ENCODE measurements at places on chromosomes 1 and 21.
A peak's percentile ranks its signal among the peaks of the same experiment; 100 is the strongest.

GRCh38 chr1:185973645-185974044, 239.5 kb downstream of the HMCN1 start:
- DNase-seq: no peak

DNA sequence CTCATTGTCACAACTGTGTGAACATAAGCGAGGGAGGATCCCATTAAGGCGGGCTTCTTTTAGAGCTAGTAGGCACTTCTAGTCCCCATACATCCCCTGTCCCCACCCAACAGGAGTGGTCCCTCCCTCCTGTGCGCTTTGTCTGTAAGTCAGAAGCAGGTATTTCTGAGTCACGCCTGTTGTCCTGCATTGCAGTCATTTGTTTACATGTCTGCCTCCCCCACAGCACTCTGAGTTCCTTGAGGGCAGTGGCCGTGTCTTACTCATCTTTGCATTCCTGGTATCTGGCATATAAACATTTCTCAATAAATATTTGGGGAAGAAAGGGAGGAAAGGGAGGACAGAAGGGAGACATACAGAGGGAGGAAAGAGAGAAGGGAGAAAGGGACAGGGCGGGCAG, 40.3 kb downstream of the PLEKHA6 start:
- no peak for DNase-seq

DNA sequence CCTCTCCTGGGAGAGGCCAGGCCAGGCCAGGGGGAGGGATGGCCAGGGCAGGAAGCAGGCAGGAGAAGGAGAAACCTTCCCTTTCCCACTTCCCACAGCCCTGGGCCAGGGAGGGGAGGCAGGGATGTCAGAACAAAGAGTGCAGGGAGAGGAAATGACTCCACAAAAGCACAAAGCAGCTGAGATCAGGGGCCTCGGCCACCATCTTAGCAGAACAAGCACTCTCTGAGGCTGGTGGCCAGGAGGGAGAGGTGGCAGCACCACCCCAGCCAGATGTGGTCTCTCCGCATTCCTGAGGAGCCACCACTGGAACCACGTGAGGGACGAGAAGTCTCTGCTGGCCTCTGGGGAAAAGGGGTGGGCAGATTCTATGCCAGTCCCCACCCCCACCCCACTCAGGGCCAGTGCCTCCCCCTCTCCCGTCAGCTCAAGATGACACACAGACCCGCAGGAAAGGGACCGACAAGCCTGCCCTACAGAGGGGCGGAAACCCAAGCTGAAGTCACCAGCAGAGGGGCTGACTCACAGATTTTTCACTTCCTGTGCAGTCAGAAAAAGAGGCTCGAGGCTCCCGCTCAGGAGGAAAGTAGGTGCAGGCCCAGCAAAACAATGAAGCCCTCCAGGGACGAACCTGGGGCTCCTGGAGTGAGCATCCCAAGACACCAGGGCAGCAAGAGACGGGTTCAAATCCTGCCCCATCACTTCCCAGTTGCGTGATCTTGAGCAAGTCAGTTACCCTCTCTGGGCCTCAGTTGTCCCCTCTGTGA, 24.1 kb upstream of the ALDH4A1 start:
- peak; percentile 74 for DNase-seq

DNA sequence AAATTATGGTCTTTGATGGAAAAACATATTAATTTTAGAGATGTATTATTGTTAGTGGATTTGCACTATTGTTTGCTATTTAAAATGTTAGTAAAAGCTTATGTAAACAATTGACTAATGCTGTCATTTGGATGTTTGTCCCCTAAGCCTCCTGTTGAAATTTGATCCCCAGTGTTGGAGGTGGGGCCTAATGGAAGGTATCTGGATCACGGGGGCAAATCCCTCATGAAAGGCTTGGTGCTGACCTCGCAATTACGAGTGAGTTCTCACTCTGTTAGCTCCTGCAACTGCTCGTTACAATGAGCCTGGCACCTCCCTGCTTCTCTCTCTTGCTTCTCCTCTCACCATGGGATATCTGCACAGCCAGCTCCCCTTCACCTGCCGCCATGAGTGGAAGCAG, 14.3 kb downstream of the TMEM35B start:
- no peak for DNase-seq

DNA sequence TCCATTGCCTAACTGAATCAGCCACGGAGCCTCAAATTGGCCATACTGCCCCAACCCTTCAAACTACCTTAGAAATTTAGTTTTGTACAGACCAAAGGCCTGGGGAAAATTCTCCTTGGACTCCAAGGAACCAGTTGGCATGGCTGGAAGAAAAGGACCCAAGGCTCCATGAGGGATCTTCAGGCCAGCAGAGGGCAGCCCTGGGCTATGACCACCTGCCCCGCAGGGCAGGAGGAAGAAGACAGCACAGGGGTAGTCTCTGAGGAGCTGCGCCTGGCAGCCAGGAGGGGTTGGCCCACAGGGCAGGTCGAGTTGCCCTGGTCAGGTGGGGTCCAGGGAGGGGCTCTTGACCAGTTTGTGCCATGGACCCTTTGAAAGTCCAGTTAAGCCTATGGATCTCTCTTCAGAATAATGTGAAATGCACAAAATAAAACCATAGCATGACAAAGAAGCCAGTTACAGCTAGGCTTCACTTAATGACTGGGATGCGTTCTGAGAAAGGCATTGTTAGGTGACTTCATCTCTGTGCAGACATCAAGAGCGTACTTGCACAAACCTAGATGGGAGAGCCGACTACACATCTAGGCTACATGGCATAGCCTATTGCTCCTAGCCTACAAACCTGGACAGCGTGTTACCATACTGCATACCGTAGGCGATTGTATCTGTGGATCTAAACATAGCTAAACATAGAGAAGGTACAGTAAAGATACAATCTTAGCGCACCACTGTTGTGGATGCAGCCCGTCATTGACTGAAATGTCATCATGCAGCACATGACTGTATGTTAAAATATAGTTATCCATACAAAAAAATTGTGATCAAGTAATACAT, 26.1 kb downstream of the CACNA1S start:
- no peak for DNase-seq

DNA sequence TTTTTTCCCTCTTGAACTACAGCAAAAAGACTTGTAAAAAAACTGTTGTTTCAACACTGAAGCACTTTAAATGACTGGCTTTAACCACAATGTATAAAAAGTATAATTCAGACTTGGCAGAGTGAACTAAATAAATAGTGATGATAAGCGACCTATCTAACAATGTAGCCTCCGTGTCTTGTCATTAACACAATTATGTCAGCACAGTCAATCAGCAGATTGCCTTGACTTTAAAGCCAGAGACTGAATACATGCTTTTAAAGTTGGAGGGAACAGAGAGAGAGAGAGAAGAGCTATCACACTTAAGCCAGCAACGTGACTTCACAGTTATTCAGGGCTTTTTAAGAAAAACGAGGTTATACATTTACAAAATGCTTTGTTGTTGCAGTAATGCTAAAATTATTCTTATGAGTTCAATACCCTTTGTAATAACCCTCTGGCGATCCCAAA, 378.1 kb downstream of the LMO4 start:
- no peak for DNase-seq

GRCh38 chr1:168835176-168835575, 106.2 kb upstream of the DPT start:
- no peak for DNase-seq

DNA sequence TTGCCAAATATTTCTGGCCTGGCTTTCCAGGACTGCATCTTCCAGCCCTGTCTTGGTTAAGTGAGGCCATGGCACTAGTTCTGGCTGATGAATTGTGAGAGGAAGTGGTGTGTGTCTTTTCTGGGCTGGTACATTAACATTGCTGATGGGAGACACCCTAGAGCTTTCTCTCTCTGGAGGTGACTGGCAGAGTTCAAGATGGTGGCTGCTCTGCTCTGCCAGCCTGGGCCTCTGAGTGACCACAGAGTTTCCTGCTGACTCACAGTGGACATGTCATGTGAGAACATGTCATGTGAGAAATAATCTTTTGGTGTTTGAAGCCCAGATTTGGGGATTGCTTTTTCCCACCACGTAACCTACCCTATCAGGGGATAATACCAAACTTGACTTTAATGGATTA, 218.0 kb upstream of the KIAA0040 start:
- no peak for DNase-seq

DNA sequence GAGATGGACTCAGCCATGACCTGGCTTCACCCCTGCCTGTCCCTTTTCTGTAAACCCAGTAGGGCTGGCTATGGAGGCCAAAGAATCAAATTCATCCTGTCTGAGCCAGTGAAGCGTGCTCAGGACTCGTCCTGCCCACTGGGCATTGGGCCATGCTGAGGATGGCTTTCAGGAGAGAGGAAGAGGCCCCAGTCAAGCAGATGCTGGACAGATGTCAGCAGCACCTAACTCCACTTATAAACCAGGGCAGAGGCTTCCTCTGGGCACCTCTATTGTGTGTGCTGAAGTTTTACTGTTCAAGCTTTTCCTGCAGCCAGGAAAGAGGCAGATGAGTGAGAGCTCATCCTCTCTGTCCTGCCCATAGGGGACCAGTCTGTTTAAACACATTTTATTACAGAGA, 97.4 kb upstream of the GCLM start:
- no peak for DNase-seq

DNA sequence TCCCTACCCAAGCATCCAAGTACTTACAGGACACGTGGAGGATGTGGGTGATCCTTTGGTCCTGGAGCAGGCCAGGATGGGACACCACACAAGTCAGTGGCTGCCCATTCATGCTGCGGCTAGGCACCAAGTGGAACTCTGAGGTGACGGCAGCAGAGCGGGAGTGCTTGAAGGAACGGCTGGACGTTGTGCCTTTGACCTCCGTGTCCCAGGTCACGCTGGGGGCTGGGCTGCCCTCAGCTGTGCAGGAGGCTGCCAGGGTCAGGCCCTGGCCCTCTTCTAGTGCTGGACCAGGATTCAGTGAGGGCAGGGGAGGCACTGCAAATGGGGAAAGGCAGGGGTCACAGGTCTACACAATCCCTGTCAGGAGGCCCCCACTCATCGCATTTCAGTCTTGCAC, 7.7 kb upstream of the ARHGAP30 start:
- no peak for DNase-seq

GRCh38 chr1:36782785-36783184, 251.5 kb downstream of the GRIK3 start:
- DNase-seq: no peak

DNA sequence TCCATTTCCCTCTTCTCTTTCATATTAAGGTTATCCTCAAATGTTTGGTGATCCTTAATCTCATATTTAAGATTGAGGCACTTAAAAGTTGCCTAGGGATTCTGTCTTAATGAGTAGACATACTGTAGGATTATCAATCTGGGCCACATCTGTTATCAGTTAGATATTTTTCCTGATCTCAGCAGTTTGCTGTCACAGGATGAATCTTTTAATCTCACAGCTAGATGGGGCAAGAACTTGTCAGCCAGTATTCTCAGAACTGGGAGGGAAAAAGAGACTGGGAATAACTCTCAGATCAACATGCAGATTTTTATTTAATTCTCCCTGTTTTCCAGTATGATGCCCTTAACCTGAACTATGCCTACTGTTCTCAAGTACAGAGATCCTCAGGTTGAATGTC, 14.0 kb downstream of the ZNF644 start:
- no peak for DNase-seq

GRCh38 chr1:13763222-13763621, 63.2 kb downstream of the PRDM2 start:
- DNase-seq: no peak

DNA sequence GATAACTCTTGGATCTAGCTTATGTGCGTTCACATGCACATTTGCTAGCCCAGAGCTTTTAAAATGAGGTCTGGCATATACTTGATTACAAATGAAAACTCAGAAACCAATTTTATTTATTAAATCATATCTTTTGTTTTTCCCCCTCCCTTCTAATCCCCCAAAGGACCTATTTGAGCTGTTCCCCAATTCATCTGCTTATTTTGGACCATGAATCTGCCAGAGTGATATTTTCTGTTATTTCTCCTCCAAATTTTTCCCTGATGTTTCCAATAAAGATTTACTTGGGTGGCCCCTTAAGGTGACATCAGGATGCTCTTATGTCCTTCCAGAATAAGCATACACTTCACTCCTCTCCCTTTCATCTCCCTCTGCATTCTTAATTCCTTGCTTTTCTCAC, 123.4 kb downstream of the SYT2 start:
- no peak for DNase-seq

- DNase-seq: no peak
These were observed 6.8 kb downstream of the TIE1 start for GRCh38 chr1:43307458-43308158.

GRCh38 chr21:42461881-42462877, 33.8 kb downstream of the RSPH1 start:
- no peak for DNase-seq

GRCh38 chr1:89780721-89781120, 40.1 kb upstream of the LRRC8D start:
- no peak for DNase-seq

DNA sequence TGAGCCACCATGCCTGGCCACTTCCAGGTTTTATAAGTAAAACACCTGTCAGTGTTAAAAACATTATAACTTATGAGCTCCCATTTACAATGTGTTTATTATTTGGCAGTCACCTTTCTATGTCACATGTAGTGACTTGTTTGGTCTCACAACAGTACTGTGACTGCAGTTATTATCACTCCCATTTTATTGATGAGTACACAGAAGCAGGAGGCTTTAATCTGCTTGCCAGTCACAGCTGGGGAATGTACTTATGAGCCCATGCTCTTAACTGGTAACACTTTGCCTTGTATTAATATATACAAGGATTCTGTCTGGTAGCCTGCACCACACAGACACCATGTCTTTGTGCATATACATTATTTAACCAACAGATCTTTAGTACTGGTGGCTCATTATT, 31.1 kb upstream of the BACH1 start:
- no peak for DNase-seq

- DNase-seq: no peak
These were observed 26.3 kb upstream of the IL20 start for GRCh38 chr1:206839006-206839560.

DNA sequence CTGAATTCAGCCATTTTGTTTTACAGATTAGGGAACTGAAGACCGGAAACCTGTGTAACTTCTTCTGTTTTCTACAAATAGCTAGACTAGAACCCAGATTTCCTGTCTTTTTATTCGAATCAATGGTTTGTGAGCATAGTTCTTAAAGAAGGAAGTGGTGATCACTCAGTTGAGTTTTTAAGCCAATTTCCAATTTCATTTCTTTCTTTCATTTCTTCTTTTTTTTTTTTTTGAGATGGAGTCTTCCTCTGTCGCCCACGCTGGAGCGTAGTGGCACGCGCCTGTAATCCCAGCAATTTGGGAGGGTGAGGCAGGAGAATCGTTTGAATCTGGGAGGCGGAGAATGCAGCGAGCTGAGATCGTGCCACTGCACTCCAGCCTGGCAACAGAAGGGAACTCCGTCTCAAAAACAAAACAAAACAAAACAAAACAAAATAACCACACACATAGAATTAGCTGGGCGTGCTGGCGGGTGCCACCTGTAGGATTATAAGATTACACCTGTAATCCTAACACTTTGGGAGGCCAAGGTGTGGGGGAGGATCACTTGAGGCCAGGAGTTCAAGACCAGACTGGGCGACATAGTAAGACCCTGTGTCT, 3.0 kb upstream of the MDM4 start:
- peak; percentile 51 for DNase-seq

GRCh38 chr1:203439131-203439730, 36.4 kb upstream of the PRELP start:
- no peak for DNase-seq

GRCh38 chr1:240743705-240744104, 131.8 kb upstream of the GREM2 start:
- no peak for DNase-seq

GRCh38 chr1:116769994-116770393, 15.8 kb downstream of the CD2 start:
- no peak for DNase-seq

GRCh38 chr1:214895011-214895600, 187.4 kb upstream of the KCNK2 start:
- DNase-seq: no peak

- DNase-seq: no peak
These were observed 10.7 kb downstream of the CASQ2 start for GRCh38 chr1:115757856-115758255.

GRCh38 chr1:78079580-78079979, 33.8 kb downstream of the GIPC2 start:
- DNase-seq: no peak

All from T follicular helper cell (primary cell).